ENCODE measurements at places on chromosomes 7 and 10.

DNA sequence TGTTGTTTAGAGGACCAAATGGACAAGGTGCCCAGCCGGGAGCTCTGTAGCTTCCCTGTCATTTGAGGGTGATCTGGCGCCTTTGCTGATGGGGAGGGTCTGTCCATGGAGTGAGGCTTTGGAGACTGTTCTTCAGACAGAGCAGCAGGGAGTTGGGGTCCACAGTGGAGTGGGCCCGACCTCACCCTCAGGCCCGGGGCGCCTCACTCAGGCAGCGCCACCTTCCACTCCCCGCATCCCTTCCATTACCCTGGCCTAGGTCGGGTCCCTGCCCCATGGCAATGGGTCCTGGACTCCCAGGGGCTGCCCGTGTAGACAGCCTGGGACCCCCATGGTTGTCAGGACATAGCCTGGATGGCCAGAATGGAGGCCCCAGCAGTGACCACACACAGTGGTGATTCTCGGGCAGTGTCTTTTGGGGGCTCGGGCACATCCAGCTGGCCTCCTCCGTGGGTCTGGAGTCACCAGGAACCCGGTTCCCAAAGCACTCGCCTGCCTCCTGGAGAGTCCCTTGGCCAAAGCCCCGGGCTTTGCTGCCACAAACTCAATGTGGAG lies 38.5 kb downstream of the TCERG1L start:
- no peak for DNase-seq

- no peak for DNase-seq
Measured at GRCh38 chr7:1598286-1598685, 28.5 kb upstream of the PSMG3 start.

- no peak for DNase-seq
Measured at GRCh38 chr10:46293832-46294640, 7.2 kb downstream of the ANTXRL start.

- no peak for DNase-seq
Measured at GRCh38 chr10:81600185-81600584, 274.8 kb upstream of the NRG3 start.

DNA sequence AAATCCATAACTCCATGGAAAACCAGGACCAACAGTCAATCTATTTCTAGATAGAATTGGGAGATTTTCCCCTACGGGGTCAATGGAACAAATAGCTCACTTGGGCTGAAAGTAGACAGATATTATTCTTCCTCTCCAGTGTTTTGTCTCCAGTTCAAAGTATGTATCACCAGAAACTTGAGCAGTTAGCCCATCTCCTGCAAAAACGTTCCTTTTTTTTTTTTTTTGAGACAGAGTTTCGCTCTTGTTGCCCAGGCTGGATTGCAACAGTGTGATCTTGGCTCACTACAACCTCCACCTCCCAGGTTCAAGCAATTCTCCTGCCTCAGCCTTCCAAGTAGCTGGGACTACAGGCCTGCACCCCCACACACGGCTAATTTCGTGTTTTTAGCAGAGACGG lies 390.0 kb upstream of the AUTS2 start:
- no peak for DNase-seq

GRCh38 chr7:157625973-157626742 lies 289.4 kb downstream of the DNAJB6 start:
- DNase-seq: no peak

DNA sequence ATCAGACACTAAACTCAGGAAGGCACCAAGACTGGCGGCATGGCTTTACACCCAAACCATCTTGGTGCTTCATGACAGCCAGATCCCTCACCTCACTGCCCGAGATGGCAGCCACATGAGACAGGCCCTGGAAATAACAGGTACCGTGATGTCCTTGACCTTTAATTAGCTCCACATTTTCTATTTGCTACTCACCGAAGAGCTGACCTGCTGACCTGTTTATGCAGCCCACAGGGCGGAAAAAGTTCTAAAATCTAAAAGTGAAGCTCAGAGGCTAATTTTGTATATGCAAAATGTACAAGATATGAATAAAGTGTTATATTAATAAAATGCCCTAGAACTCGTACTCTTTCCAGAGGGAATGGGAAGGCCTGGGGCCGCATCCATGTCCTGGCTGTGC lies 51.6 kb upstream of the RASGEF1A start:
- no peak for DNase-seq

All from stimulated activated CD8-positive, alpha-beta memory T cell treated with anti-CD3 and anti-CD28 coated beads, Interleukin-2, amount 100 ng/mL, for 1 hour (primary cell).